Thymus (tissue), 14 donors: ENCODE measurements at places on chromosomes 5 and 9.

GRCh38 chr9:79286992-79287707 is 284.6 kb upstream of the TLE4 start:
- DNase-seq: no peak

- DNase-seq: no peak
Measured at GRCh38 chr5:130400091-130400490, 495.8 kb downstream of the CHSY3 start.

DNA sequence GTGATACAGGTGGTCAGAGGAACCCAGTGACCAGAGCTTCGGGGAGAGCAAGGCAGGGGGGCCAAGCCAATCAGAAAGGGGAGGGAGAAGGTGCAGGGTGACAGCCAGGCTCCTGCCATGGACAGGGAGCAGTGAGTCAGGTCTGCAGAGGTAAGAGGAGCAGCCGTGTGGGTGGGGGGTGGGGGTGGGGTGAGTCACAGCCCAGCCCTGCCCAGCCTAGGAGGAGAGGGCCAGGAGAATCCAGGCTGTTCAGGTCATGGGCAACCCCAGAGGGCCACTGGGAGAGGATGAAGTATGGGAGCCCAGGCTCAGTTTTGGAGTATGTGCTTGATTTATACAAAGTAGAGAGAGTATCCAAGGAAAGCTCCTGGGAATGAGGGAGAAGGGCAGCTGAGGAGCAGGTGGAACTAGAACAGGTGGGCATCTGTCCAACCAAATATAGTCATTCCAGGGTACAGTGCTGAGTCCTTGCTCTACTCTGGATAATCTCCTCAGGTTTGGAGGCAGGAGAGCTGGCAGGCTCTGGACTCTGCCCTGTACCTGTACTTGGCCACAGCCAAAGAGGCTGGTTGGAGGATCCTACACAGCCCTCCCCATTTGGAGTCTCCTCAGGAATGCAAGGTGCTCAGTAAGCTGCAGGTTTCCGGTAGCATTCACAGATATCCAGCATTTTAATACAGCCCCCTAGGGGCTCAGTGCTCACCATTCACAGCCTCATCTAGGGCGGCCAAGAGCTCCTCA is 1.6 kb downstream of the HBEGF start:
- no peak for DNase-seq

DNA sequence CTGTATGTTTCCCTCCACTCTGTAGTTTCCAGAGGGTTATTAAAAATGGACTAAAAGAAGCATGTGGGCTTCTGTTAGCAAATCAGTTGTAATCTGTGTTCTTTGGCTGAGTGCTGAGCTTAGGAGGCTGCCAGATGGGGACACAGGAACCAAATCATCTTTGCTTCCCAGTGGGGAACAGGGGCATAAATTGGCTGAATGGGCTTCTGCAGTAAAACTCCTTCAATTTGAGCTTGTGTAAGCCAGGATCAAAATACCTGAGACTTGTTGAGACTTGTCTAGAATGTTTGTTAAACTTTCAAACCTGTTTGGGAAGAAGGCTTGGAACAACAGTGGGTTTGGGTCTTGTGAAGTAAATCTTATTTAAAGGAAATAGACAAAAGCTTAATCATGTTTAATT is 32.2 kb upstream of the TNFAIP8 start:
- DNase-seq: no peak

GRCh38 chr9:136787690-136788400 is 3.3 kb upstream of the TMEM141 start:
- DNase-seq: peak; percentile 65

DNA sequence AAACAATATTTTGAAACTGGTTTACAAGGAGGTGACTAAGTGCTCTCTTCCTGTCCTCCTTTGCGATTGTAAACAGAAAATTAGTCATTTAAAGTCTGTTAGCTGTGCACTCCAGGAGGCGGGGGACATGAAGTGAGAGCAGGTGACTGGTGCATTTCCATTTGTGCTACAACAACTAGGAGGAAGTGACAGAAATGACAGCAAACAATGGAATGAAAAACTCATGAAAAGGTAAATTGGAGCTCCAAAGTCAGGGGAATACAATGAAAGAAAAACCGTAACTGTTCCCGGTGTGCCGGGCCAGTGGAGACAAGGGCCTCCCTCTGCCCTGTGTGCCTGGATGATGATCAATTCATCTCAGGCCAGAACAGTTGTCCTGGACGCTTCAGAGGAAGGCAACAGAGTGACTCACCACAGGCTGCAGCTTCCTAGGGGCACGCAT is 439.9 kb downstream of the GADD45G start:
- no peak for DNase-seq

DNA sequence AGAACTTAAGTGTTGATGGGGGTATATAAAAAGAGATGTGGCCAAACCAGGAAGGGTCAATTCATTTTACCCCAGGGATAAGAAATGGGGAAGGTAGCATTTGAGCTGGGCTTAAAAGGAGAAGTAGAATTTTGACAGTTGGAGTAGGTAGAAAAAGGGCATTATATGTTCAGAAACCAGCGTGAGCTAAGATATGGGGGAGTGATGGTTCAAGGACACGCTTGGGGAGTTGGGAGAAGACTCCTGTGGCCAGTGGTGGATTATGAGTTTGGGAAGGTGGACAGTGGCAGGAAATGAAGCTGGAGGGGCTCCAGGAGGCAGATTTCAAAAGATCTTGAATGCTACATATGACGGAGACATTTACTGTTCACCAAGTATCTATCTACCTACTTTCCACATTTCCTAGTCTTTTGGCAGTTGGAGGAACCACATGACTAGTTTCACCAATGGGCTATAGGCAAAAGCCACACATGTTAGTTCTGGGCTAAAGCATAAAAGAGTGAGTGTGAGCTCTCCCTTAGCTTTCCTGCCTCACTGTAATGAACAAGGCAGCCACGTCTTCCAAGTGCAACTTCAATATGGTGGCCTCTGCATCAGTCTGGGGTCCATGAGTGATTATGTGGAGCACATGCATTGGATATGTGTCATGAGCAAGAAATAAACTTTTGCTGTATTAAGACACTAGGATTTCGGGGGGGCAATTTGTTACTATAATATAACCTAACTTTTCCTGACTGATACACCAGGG is 15.7 kb upstream of the GSN start:
- DNase-seq: no peak

GRCh38 chr9:130107234-130107861 is 53.6 kb downstream of the GPR107 start:
- peak; percentile 81 for DNase-seq

- DNase-seq: no peak
Measured at GRCh38 chr5:580436-580835, 31.7 kb upstream of the CEP72 start.

GRCh38 chr5:132110930-132111329 is 37.3 kb downstream of the CSF2 start:
- DNase-seq: no peak

DNA sequence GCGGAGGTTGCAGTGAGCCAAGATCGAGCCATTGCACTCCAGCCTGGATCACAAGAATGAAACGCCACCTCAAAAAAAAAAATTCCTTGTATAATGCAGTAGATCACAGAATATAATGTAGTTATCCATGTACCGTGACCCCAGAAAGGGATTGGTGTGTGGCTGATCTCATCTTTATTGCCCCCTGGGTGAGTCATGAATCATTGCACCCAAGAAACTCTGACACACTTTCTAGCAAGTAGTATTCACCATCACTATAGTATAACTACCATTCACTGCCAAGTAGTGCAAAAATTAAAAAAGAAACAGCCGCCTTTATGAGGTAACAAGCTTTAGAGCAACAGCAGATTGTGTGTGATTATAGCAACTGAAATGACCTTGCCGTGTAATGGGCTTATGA is 23.7 kb upstream of the ANKH start:
- no peak for DNase-seq

GRCh38 chr9:22079873-22080341 is 70.8 kb upstream of the CDKN2B start:
- DNase-seq: peak; percentile 77

- DNase-seq: no peak
Measured at GRCh38 chr9:98347642-98348041, 92.2 kb upstream of the TBC1D2 start.

- DNase-seq: no peak
Measured at GRCh38 chr5:90390928-90391327, 18.6 kb downstream of the CETN3 start.

GRCh38 chr5:136094189-136094912 is 38.3 kb upstream of the SMAD5 start:
- no peak for DNase-seq
